Osteocyte (in vitro differentiated cells): ENCODE measurements at places on chromosomes 16 and 17.

- no peak for DNase-seq
Observed at GRCh38 chr17:51228161-51228560, 31.7 kb downstream of the MBTD1 start.

DNA sequence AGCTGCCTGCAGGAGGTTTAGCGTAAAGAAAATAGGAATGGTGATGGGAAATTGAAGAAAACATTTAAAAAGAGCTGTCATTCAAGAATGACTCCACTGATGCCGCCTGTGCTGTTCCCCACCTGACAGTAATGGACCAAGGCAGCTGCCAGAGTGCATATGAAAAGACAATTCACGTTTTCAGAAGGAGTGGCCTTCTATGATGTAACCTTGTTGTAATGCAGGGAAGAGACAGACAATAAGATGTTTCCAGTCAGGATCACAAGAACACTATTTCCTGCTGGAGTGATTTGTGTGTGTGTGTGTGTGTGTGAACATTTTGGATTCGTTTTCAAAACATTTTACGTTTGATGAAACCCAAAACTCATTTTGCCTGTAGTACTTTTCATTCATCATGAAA is 203.7 kb downstream of the LGALS9B start:
- DNase-seq = no peak

DNA sequence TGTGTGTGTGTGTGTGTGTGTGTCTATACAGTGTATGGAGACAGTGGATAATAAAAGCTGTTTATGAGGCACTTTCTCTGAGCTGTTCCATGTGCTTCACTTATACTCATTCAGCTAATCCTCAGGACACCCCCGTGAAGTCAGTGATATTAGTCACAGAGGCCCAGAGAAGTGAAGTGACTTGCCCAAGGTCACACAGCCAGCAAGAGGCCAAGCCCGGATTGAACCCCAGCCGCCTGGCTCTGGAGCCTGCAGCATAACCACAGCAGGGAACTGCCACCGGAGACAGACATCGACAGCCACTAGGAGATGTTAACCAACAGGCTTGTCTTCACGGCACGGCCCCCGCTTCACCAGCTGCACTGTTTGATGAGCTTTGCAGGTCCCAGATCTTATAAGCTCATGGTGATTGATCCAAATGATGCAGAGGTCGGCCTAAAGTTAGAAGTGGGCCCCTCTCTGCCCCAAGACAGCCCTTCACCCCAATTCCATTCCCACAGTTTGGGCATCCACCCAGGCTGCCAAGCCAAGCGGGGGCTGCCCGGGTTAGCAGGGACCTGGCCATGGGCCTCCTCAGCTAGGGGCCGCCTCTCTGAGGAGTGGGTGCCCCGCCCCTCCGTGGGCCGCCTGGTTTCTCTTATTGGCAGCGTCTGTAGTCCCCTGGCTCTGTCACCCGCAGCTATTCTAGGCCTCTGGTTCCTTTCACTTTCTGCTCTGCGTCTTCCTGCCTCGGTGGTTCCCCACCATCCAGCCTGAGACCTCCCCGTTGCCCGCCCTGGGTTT is 30.9 kb downstream of the SOCS1 start:
- DNase-seq = no peak

DNA sequence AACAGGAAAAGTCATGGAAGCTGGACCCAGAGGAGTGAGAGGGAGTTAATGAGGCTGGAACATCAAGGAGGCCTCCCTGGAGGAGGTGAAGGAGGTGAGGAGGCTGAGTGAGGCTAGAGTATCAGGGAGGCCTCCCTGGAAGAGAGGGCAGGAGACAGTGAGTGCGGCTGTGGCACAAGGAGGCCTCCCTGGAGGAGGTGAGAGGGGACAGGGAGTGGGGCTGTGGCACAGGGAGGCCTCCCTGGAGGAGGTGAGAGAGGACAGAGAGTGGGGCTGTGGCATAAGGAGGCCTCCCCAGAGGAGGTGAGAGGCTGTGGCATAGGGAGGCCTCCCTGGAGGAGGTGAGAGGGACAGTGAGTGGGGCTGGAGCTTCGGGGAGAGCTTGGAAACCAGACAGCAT is 5.5 kb downstream of the CAMKK1 start:
- no peak for DNase-seq

GRCh38 chr16:46915483-46916025 is 31.4 kb downstream of the GPT2 start:
- no peak for DNase-seq

- DNase-seq = no peak
Observed at GRCh38 chr16:57386381-57386951, 14.2 kb downstream of the CX3CL1 start.

- no peak for DNase-seq
Observed at GRCh38 chr16:28910086-28911031, 14.7 kb downstream of the RABEP2 start.

DNA sequence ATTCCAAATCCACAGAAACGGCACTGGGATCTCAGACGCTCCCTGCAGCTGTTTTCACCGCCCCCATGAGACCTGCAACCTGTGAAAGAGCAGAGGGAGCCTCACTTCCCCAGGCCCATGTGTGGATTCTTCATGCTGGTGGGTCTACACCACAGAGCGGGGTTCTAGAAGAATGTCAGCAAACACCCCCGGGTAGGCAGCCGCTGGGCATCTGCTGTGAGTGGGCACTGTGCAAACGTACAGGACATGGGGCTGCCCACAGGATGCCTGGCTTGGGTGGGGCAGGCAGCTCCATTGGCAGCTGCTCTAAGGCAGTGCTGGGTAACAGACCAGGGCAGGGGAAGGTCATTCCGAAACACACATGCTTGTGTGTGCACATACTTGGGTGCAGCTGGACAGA is 174.9 kb downstream of the RBFOX3 start:
- no peak for DNase-seq
